GM12878 (cell line): ENCODE measurements at places on chromosomes 11 and 22. TPM values are rescaled to one million over a fixed set of nuclear protein-coding genes. Genes with fewer than 3 reads are reported as not detected.
A peak's percentile ranks its signal among the peaks of the same experiment; 100 is the strongest.

The SPDYC gene
- not detected in 2 replicates for polyA plus RNA-seq

The CEND1 gene
- 12.7 and 13.2 TPM in 2 replicates for polyA plus RNA-seq

The CBLIF gene
- not detected in 2 replicates for polyA plus RNA-seq

The VPREB3 gene
- 6.2 and 6.6 TPM in 2 replicates for polyA plus RNA-seq

DNA sequence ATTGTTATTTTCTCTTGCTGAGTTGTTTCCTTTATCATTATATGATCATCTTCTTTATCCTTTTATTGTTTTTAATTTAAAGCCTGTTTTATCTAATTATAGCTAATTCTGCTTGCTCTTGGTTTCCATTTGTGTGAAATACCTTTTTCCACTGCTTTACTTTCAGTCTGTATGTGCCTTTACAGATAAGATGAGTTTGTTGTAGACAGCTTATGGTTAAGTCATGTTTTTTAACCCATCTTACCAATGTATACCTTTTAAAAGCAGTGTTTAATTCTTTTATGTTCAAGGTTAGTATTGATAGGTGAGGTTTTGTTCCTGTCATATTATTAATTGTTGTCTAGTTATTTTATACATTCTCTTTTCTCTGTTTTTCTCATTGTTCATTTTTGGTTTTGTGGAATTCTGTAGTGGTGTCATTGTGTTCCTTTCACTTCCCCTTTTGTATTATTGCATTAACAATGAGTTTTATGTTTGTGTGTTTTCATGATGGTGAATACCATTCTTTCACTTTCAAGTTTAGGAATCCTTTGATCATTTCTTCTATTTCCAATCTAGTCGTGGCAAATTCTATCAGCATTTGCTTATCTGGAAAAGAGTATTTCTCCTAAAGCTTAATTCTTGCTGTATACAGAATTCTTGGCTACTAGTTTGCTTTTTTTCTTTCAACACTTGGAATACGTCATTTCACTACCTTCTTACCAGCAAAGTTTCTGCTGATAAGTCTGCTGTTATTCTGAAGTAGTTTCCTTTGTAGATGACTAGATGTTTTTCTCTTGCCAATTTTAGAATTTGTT lies 21.8 kb downstream of the OR5AN1 start:
- DNase-seq, result peak; percentile 60

- no peak for DNase-seq
Observed at GRCh38 chr11:28536504-28537267, 428.5 kb downstream of the METTL15 start.

- no peak for DNase-seq
Observed at GRCh38 chr11:121706884-121707420, 254.2 kb upstream of the SORL1-AS1 start.

DNA sequence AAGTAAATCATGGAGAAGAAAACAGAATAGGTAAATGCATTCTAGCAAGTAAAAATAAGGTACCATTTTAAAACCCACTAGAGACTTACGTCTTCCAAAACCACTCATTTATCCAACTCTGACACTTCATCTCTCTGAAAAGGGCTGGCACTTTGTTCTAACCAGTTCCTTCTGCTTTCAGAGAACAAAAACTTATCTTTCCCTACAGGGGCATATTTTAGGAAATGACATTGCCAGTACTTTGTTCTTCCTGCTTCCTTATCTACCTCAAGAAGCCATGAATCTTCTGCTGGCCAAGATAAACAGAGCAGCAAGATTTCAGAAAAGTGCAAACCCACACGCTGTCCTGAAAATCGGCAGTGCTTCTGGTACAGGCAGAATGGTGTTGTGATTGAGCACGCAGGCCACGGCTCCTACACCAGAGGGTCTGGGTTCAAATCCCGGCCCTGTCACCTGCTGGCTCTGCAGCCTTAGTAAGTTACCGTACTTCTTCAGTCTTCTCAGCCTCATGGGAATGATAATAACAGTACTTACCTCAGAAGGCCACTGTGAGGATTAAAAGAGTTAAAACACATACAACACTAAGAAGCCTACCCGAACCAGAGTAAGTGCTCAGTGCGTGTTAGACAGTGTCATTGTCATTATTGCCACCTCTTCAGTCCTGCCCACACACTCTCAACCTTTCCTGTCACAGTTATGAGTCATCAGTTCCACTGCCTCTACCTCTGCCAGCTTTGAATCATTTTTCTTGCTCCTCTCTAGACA lies 11.0 kb downstream of the MPZL3 start:
- no peak for DNase-seq

DNA sequence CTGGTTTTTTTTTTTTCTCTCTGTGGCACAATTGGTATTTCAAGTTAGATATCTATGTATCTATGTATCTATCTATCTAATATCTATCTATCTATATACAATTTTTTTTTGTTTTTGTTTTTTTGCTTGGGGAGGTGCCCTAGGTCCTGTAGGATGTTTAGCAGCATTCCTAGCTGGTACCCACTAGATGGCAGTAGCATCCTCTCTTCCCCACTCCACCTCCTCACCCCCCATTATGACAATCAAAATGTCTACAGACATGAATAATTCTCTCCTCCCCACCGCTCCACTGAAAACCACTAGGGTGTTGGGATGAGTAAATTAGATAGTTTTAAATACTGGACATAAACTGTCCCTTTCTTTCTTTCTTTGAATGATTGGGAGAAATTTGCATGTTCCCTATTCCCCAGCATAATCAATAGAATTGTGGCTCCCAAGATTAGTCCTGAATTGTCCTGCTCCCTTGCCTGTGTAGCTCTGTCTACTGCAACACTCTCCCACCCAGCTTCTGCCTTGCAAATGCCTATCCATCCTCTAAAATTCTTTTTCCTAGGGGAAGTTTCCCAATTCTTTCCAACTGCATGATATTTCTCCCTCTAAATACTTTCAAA lies 1152.4 kb downstream of the LRRC4C start:
- no peak for DNase-seq

The AMPD3 gene
- 6.6 and 7.0 TPM in 2 replicates for polyA plus RNA-seq

GRCh38 chr11:128532572-128533091 lies 54.7 kb downstream of the ETS1 start:
- DNase-seq, result no peak

GRCh38 chr11:45713573-45713972 lies 48.2 kb upstream of the CHST1 start:
- no peak for DNase-seq

DNA sequence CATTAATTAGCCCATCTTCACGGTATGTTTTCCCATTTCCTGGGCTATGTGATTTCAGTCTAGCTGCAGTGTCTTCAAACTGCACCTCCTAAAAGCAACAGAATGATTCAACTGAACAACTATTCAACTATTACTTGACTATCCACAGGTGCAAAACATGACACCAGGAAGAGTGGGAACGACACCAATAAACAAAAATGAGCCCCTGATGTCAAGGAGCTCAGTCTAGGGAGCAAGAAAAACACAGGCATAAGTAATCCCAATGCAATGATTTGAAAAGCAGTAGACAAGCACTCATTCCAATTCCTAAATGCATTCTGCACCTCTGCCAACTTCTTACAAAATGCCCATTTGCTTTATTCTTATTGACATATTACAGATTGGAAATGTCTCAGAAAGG lies 285.6 kb downstream of the ETS1 start:
- DNase-seq, result no peak

The OR52E8 gene
- polyA plus RNA-seq, result not detected in 2 replicates

DNA sequence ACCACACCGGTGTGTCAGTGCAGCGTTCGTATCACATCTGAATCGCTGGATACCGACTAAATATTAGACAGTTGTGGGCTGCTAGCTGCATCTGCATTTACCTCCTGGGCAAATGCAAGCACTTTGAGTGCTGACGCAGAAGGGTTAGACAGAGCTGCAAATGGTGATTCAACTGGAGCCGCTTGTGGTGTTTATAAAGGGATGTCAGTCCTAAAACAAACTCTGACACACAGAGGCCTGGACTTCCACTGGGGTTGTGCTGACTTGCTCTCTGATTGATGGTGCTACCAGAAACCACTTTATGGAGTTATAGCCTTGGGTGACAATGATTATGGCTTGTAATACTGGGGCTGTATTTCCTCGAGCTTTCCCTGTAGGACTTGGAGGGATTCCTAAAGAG lies 374.4 kb downstream of the NTM start:
- DNase-seq, result no peak

GRCh38 chr11:106507645-106508306 lies 430.3 kb downstream of the AASDHPPT start:
- no peak for DNase-seq

The ANAPC15 gene
- 122 and 126 TPM in 2 replicates for polyA plus RNA-seq

The GRAMD4 gene
- polyA plus RNA-seq, result 3.2 and 4.2 TPM in 2 replicates

The SCN3B gene
- polyA plus RNA-seq, result 0.08 and 0.12 TPM in 2 replicates

DNA sequence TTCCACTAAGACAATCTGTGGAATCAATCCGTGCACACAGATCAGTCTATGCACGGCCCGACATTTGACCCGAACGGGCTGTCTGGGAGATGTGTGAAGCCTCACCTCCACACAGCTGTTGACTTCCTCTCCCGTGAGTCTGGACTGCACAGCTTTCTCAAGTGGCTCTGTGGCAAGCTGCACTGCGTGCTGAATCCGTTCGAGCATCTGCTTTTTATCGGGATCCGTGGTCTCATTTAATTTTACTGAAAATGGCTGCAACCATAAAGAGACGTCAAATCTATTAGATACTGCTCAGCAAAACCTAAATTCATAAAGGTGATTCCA lies 19.3 kb downstream of the CARS1 start:
- DNase-seq, result no peak

DNA sequence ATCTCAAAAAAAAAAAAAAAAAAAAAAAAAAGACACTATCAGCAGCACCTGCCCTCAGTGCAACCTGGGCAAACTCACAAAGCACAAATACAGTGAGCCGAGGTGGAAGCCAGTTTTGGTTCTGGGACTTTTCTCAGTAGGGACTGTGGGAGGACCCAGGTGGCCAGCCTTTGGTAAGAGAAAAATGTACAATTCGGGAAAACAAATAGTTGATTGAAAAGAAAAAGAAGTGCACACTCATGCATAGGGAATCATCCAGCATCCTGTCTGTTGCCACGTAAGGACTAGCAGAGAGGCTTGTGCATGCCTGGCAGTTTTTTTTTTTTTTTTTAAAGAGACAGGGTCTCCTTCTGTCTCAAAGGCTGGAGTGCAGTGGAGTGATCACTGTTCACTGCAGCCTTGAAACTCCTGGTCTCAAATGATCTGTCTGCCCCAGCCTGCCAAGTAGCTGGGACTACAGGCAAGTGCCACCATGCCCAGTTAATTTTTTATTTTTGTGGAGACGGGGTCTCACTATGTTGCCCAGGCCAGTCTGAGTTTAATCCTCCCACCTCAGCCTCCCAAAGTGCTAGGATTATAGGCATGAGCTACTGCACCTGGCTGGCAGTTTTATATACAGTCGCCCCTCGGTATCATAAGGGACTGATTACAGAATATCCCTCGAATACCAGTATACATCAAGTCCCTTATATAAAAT lies 36.7 kb downstream of the TPST2 start:
- no peak for DNase-seq

- no peak for DNase-seq
Observed at GRCh38 chr11:118434553-118435289, 1.6 kb upstream of the KMT2A start.

The TSPAN18 gene
- polyA plus RNA-seq, result 0.15 and 0.20 TPM in 2 replicates

DNA sequence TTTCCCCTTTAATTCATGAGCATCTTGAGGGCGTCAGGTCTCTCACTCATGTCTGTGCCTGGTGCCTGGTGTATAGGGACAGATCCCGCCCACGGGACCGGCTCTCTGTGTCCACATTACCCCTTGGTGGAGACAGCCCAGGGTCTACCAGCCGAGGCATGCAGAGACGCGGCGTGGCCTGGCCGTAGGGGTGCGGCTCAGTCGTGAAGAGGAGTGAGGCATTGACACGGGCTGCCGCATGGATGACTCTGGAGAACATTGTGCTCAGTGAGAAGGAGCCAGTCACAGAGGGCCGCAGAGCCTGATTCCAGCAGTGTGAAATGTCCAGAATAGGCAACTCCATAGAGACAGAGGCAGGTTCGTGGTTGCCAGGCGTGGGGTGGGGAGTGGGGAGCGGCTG lies 209.8 kb downstream of the TBC1D22A start:
- DNase-seq, result no peak
